ENCODE measurements at places on chromosomes 7 and 10.

DNA sequence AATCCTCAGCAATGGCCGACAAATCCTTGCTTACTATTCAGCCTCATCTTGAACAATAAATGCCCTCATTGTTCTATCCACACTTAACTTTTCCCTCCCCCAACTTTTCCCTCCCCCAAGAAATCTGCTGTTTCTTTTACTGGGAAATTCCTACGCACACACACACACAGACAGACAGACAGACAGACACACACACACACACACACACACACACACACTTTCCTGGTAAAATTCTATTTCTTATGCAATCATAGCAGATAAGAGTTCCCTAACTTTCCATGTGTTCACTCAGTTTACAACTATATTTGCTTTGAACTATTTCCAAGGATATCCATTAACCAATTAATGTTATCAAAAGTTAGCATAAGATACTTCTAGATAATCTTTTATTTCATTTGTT, 52.9 kb downstream of the RELN start:
- no peak for DNase-seq

- no peak for DNase-seq
These were observed 57.1 kb downstream of the NXPH1 start for GRCh38 chr7:8490391-8491045.

- no peak for DNase-seq
These were observed 494.3 kb downstream of the GALNT17 start for GRCh38 chr7:71626206-71626605.

DNA sequence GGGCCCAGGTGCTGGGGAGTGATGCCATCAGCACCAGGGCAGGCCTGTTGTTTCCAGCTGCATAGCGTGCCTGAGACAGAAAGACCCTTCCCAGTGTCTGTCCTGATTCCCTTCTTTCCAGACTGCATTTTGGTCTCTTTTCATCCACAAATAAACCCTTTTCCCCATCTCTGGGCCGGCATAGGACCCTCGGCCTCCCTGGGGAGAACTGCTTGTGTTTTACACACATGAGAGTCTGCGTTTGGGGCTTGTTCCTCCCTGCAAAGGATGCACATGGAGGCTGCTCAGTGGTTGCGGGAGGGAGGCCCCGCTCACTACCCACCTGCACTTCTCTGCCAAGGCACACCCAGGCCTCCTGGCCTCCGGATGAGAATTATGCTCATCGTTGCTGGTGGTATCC, 5.8 kb upstream of the MMP21 start:
- no peak for DNase-seq

- no peak for DNase-seq
These were observed 39.1 kb downstream of the LRRC20 start for GRCh38 chr10:70343312-70343711.

GRCh38 chr10:117255835-117256460, 15.0 kb downstream of the SLC18A2 start:
- no peak for DNase-seq

- DNase-seq = no peak
These were observed 184.8 kb downstream of the SEMA3A start for GRCh38 chr7:84009782-84010181.

- peak; percentile 40 for DNase-seq
These were observed 220.0 kb downstream of the ARHGAP21 start for GRCh38 chr10:24503461-24504320.

DNA sequence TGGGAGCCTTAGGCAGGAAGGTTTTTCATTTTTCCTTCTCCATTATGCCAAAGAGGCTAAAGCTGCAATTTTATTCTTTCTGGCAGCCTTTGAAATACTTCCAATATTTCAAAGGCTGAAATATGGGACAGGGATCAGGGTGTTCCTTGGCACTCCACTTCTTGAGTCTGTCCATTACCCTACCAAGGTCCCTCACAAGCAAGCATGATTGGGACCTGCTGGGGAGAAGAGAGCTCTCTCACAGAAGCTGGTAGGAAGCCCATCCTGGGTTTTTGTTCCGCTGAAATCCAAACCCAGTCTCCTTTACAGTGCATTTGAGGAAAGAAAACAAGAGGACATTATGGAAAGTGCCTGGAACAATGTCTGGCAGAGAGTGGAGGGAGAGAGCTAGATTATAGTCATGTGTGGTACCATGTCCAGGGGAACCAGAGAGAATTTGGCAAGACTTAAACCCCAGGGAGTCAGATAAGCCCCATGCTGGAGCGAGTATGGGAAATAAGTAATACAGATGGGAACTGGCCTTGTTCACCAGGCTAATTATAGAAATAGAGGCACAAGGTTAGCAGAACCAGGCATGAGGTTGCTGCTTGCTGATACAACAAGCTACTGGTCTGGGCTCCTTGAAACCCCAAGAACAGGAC, 104.7 kb downstream of the LSM5 start:
- DNase-seq = no peak

GRCh38 chr7:57641521-57642067, 191.6 kb downstream of the ZNF716 start:
- DNase-seq = no peak

DNA sequence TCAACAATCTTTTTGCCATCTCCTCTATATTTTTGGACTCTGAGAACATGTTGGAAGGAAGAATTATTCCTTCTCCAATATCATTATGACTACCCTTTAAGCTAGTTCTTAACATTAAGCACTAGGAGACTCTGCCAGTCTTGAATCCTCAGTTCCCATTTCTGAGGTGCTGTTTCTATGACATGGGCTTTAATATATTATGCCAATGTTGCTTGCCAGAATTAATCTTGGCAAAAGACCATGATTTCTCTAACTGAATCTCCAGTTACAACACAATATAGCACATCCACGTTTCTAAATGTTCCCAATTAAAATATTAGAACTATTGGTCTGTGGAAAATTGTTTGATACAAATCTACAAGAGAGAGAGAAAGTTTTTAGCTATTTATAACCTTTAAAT, 250.0 kb downstream of the HGF start:
- DNase-seq = no peak

- no peak for DNase-seq
These were observed 165.0 kb downstream of the ITGB1 start for GRCh38 chr10:32793033-32793432.

- DNase-seq = no peak
These were observed 9.6 kb downstream of the ITGB1 start for GRCh38 chr10:32948451-32948850.

DNA sequence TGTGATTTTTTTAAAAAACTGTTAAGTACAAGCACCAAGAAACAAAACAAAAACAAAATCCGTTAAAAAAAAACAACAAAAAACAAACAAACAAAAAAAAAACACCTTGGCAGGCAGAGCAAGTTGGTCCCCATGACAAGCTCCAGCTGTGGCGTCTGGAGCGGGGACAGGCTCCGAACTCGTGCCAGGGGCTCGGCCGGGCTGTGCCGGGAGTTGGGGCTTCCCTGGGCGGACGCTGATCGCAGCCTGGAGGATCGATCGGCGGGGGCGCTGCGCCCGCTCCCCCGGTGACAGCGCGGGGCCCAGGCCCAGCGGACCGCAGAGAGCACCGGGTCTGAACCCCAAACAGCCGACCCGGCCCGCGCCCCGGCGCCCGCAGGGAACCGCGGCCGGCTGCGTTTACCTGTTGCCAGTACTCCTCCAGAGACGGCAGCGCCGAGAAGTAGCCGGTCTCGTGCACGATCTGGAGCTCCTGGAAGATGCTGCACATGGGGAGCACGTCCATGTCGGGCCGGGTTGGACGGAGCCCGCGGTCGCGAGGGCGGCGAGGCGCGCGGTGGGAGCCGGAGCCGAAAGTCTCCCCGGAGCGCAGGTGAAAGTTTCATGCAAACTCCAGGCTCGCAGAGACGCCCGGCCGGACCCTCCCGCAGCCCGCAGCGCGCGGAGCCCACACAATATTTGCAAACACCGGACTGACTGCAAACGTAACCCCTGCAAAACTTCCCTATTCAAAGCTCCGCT, at the start of gene KLF6:
KLF6 (minus strand) TSS at position 700 of the 741 bp plus-strand sequence; CDS start at position 505, 195 bp downstream.
- no peak for DNase-seq

- no peak for DNase-seq
These were observed 65.9 kb downstream of the FAM204A start for GRCh38 chr10:118276204-118276603.

Measured in PC-9 (cell line).